ENCODE measurements at places on chromosomes 3 and 15.

GRCh38 chr15:59335207-59335786, 37.4 kb downstream of the MYO1E start:
- no peak overlapping the region for H3K4me3 ChIP-seq
- no peaks in the 10 kb centered on the region for H3K36me3 ChIP-seq
- H3K27ac ChIP-seq, result no peak overlapping the region
- no peaks in the 10 kb centered on the region for H3K27me3 ChIP-seq
- peaks cover 4% of the 10 kb centered on the region for H3K4me1 ChIP-seq

GRCh38 chr3:147939425-147939824, 530.3 kb downstream of the ZIC1 start:
- no peak for DNase-seq
- no peak overlapping the region for H3K27ac ChIP-seq
- no peak overlapping the region for H3K4me3 ChIP-seq

DNA sequence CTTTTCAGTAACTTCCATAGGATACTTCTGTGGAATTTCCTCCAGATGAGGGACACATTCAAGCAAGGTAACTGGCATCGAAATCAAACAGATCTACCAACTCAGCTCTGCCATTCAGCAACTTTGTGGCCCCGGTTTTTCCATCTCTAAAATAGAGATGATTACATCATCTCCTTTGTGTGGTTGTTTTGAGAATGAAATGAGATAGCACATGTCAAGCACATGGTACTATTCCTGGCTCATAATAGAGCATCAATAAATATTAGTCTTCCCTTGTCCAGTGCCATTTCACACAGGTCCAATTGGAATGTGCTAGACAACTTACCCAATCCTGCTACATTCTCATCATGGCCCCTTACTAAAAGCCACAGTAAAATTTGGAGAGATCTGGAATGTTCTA, 24.2 kb upstream of the TM4SF4 start:
- no peak for DNase-seq
- no peak overlapping the region for H3K4me3 ChIP-seq

- H3K36me3 ChIP-seq, result no peaks in the 10 kb centered on the region
- H3K4me1 ChIP-seq, result peaks cover 73% of the 10 kb centered on the region
- DNase-seq, result no peak
Observed at GRCh38 chr3:156551746-156552145, 3.2 kb downstream of the SSR3 start.

GRCh38 chr15:63945007-63945788, 101.1 kb downstream of the DAPK2 start:
- DNase-seq, result peak; percentile 74
- no peak overlapping the region for H3K27ac ChIP-seq
- no peaks in the 10 kb centered on the region for H3K27me3 ChIP-seq
- no peak overlapping the region for H3K4me3 ChIP-seq

GRCh38 chr3:54356261-54357045, 234.1 kb downstream of the CACNA2D3 start:
- H3K4me1 ChIP-seq, result peaks cover 72% of the 10 kb centered on the region
- no peaks in the 10 kb centered on the region for H3K27me3 ChIP-seq
- H3K36me3 ChIP-seq, result no peaks in the 10 kb centered on the region
- no peak overlapping the region for H3K4me3 ChIP-seq
- H3K27ac ChIP-seq, result no peak overlapping the region

DNA sequence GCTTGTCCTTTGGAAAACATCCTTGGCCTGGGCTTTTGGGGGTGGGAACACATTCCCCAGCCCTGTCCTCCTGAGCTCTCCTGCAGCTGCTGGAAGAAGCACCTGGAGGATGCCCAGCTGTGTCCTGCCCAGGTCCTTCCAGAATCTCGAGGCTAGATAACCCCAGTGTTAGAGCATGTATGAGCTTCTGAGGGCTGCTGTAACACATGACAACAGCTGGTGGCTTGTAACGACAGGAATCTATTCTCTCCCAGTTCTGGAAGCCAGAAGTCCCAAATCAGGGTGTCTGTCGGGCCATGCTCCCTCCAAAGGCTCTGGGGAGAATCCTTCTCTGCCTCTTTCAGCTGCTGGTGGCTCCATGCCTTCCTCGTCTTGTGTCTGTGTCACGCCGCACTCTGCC, 403.6 kb upstream of the C2CD4B start:
- H3K4me3 ChIP-seq, result no peak overlapping the region
- no peak for DNase-seq
- H3K4me1 ChIP-seq, result peaks cover 26% of the 10 kb centered on the region
- no peaks in the 10 kb centered on the region for H3K36me3 ChIP-seq
- no peak overlapping the region for H3K27ac ChIP-seq

- no peaks in the 10 kb centered on the region for H3K27me3 ChIP-seq
- H3K36me3 ChIP-seq, result peaks cover 4% of the 10 kb centered on the region
- H3K4me3 ChIP-seq, result no peak overlapping the region
- no peak overlapping the region for H3K27ac ChIP-seq
Observed at GRCh38 chr3:132641837-132642538, 17.6 kb downstream of the ACAD11 start.

DNA sequence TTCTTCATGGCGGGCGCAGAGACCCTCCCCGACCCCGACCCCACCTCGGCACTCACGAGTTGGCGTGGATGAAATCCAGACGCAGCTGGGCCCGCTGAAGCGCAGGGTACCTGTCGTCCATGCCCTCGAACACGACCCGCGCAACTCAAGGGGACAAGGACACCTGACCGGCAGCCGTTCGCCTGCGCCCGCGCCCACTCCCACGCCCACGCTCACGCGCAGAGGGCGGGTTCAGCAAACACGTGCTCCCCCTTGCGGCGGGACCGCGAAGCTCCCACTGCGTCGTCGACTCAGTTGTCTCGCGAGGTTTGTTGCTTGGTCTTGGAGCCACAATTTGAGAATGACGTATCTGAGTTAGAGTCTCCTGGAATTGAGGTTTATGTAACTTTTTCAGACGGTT, at the start of gene MORC1:
Gene MORC1 (minus strand): TSS at position 196 of the 400 bp plus-strand sequence. CDS start 75 bp downstream, at position 121.
- H3K27ac ChIP-seq, result no peak within 1 kb of the TSS
- no peaks in the 10 kb centered on the region for H3K27me3 ChIP-seq

DNA sequence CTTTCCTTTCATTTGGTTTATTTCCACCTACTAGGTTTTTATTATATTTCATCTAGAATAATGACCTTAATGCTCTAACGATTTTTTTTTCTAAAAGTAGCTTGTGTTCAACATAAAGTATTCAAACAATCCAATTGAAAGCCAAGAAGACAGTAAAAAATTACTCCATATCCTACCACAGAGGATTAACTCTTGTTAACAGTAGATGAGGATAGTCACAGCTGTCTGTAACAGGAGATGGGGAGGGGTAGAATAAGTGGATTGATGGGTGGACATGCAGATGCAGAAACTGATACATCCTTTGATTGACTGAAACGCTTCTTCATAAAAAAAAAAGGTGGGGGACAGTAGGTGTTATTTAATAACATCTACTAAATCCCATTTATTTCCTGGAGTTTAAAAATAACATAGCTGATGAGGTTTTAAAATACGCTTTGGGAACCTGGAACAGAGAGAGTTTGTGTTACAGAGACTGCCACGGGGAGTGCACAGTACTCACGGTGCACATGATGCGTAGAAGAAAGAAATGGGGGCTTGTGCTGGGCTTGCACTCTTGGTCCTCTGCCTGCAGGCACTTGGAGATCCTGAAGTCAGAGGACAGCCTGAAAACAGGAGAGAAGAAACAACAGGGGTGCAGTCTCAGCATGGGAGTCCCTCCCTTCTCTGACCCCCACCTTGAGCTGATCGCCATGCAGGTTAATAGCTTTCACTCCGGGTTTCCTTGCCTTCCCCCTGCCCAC, 226.7 kb downstream of the THSD4 start:
- DNase-seq, result no peak
- H3K27me3 ChIP-seq, result no peaks in the 10 kb centered on the region
- no peaks in the 10 kb centered on the region for H3K4me1 ChIP-seq

DNA sequence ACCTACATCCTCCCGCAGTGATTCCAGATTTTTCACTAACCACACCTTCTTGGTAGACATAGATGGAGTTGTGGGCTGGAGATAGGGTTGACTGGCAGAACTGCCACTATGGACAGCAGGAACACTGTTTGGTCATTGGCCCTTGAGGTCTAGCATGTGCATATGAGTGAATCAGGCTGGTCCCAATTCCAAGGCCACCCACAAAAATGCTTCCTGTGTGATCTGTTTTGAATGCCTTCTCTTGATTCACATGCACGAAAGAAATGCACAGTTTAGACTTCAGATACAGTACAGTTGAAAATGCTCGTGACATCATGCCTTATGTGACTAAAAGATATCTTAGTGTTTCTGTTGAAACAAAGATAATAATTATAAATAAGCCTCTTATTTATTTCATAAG, 285.8 kb upstream of the SEMA6D start:
- no peaks in the 10 kb centered on the region for H3K27me3 ChIP-seq
- no peaks in the 10 kb centered on the region for H3K4me1 ChIP-seq
- no peaks in the 10 kb centered on the region for H3K36me3 ChIP-seq
- no peak for DNase-seq
- H3K27ac ChIP-seq, result no peak overlapping the region
- H3K4me3 ChIP-seq, result no peak overlapping the region

- no peaks in the 10 kb centered on the region for H3K36me3 ChIP-seq
- peaks cover 85% of the 10 kb centered on the region for H3K27me3 ChIP-seq
Observed at GRCh38 chr15:79089890-79090486, 592 bp downstream of the RASGRF1 start.

- no peaks in the 10 kb centered on the region for H3K36me3 ChIP-seq
- no peak for DNase-seq
Observed at GRCh38 chr15:58423831-58424608, 7.8 kb upstream of the LIPC start.

DNA sequence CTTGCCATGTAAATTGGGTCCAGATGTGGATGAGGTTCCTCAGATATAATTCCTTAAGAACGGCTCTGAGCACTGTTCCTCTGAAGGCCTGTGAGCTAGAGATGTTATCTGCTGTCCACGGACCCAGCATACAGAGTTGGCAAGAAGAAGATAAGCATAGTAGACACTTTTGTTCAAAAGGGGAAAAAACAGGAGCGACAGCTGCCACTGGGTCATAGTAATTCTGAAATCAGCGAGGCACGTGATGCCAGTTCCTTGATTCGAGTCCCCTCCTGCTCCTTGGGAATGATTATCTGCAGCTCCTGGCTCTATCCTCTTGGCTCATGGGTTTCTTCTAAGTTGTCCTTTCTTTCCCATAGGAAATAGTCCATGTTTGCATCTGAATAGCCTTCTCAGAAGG, 2.5 kb upstream of the RAB7A start:
- H3K4me3 ChIP-seq, result no peak overlapping the region
- DNase-seq, result no peak
- H3K36me3 ChIP-seq, result no peaks in the 10 kb centered on the region

Measured in sigmoid colon (tissue), 7 donors.